ENCODE measurements at places on chromosomes 11 and 22.

DNA sequence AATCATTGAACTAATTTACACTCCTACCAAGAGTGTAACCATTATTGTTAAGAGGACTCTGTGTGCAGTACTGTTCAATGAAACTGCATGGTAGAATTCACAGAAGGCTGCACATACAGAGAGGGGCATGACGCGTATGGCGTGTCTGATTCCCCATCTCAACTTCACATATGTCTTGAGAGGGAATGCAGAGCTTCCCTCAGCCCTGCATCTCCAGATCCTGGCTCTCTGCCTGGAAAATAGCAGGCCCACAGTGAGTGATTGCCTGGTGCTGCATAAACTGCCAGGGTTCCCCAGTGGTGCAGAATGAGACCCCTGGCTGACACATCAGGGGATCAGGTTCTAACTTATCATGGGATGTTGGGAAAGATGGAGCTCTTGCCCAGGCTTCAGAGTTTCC lies 260.2 kb upstream of the ISX start:
- DNase-seq: no peak

DNA sequence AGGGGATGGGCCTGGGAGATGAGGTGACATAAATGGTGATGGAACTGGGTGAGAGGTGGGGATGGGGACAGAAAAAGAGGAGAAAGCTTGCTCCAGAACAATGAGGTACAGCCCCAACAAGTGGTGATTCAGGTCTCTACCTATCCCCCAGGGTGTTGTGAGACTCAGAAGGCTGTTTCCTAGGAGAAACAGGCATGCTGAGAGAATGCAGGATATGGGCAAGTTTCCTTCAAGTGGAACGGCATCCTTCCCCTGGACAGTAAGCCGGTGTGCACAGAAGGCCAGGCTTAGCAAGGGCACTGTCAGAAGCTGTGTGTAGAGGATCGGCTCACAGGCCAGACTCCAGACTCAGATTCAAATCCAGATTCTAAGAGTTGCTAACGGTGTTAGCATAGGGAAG lies 34.1 kb upstream of the CRTAM start:
- peak; percentile 96 for DNase-seq

- no peak for DNase-seq
Measured at GRCh38 chr11:17613428-17613962, 66.4 kb downstream of the OTOG start.

- DNase-seq: no peak
Measured at GRCh38 chr22:46652081-46652846, 32.1 kb downstream of the GRAMD4 start.

DNA sequence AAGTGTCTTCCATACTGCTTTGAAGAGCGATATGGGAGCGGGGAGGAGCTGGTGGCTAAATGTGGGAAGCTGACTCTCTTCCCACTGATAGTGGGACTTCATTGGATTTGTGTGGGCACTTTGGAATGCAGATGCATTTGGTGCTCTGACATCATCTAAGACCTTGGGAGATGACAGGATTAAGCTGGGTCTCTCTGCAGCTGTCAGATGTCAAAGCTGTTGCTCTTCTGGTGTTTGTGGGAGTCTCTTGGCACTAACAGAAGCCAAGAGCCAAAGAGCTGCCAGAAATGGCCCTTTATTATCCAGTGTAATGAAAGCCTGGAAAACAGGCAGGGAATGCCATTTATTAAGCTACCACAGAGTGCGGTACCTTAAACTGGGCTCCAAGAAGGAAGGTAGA lies 20.6 kb downstream of the GRAMD1B start:
- DNase-seq: no peak

DNA sequence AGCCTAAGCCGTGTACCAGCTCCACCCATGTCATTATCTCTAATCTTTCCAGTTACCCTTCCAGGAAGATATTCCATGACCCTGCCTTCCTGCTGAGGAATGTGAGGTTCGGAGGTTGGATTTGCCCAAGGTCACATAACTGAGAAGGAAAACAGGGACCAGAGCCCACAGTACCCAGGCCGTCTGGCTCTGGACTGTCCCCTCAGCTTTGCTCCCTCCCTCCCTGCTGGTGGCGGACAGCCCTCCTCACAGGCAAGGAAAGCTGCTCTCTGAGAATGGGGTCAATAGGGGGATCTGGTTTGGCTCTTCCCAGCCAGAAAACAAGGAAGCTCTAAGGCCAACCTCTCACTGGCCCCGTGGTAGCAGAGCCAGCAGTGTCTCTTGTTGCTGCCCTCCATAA lies 63.3 kb downstream of the SYN3 start:
- DNase-seq: no peak
